ENCODE measurements at places on chromosomes 11 and 22. TPM values are rescaled to one million over a fixed set of nuclear protein-coding genes. Genes with fewer than 3 reads are reported as not detected.

- DNase-seq: no peak
Observed at GRCh38 chr11:124970925-124971324, 16.9 kb downstream of the CCDC15 start.

- no peak for DNase-seq
Observed at GRCh38 chr11:102783720-102784119, 3.3 kb upstream of the MMP10 start.

GRCh38 chr11:62574363-62575071 lies 826 bp upstream of the EEF1G start:
- DNase-seq: no peak

DNA sequence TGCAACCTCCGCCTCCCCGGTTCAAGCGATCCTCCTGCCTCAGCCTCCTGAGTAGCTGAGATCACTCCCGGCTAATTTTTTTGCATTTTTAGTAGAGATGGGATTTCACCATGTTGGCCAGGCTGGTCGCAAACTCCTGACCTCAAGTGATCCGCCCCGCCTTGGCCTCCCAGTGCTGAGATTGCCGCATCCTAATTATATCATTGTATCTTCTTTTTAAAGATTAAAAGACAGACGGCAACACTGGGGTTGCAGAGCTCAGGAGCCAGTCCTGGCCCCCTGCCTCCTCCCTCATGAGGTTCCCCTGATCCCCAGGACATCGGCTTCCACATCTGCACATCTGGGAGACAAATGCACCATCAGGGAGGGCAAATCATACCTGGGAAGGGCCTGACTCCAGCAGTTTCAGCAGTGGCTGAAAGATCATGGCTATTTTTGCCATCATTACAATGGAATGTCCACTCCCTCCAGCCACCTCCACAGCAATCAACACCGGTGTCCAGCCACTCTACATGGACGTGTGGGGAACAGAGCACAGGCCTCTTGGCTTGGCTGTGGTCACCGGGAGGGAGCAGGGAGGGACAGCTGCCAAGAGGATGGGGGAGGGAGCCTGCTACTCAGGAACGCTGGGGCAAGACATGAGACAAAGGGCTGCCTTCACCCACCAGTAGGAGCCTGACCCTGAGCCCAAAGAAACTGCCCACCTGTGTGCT lies 9.2 kb upstream of the CELSR1 start:
- no peak for DNase-seq

EHF gene
- total RNA-seq: not detected

- peak; percentile 46 for DNase-seq
Observed at GRCh38 chr11:68076371-68077042, 37.7 kb downstream of the TCIRG1 start.

- DNase-seq: no peak
Observed at GRCh38 chr11:46677169-46677568, 23.2 kb downstream of the ARHGAP1 start.

DNA sequence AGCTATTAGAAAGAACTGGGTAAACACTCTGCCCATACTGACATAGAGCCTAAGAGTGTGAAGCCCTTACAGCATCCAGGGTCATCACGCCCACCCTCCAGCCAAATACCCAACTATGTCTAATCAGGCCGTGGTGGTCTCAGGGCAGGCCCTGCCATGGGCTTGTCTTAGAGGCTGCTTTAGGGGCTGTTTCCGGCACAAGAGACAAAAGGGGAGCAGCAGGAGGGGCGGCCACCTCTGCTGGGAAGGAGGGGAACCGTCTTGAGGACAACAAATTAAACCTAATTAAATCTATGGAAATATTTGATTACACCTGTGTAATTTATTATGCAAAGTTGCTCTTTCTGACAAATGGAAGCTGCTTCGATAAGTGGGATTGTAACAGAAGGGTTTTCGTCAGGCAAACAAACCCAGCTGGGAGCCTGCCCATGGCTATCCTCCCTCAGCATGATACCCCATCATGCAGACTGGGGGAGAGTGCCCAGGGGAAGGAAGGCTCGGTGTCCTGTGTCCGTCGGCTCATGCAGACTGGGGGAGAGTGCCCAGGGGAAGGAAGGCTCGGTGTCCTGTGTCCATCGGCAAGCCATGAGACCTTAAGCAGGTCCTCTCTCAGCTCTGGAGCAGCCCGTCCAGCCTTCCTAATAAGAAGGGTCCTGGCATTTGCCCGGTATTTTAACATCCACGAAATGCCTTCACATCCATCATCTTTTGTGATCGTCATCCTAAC lies 163.6 kb upstream of the B3GAT1 start:
- DNase-seq: no peak

IL18 gene
- 26.4 TPM for total RNA-seq

SLC25A45 gene
- 7.0 TPM for total RNA-seq

- DNase-seq: no peak
Observed at GRCh38 chr22:21587803-21588611, 20.5 kb downstream of the UBE2L3 start.

OR5D18 gene
- total RNA-seq: not detected
